Stimulated activated CD8-positive, alpha-beta memory T cell treated with anti-CD3 and anti-CD28 coated beads, Interleukin-15, amount 100 ng/mL, for 4 hours (primary cell): ENCODE measurements at places on chromosomes 4 and X.
A peak's percentile ranks its signal among the peaks of the same experiment; 100 is the strongest.

GRCh38 chr4:15781427-15782095, 3.4 kb downstream of the CD38 start:
- DNase-seq, result no peak

DNA sequence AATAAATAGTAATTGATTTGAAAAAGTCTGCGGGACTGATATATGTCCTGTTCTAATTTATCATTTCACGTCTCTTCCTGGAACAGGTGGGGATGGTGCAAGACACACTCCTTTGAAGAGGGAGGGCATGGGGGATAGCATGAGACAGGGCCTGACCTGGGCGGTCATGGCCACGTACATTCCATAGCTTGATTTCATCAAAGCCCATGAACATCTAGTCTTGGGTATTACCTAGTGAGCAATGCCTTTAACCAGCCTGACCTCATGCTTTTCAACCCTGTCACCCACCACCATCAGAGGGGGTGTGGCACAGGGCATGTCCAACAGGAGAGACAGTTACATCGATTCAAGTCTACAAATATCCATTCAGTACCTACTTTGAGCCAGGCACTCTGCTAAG, 52.3 kb upstream of the HOPX start:
- DNase-seq, result no peak

DNA sequence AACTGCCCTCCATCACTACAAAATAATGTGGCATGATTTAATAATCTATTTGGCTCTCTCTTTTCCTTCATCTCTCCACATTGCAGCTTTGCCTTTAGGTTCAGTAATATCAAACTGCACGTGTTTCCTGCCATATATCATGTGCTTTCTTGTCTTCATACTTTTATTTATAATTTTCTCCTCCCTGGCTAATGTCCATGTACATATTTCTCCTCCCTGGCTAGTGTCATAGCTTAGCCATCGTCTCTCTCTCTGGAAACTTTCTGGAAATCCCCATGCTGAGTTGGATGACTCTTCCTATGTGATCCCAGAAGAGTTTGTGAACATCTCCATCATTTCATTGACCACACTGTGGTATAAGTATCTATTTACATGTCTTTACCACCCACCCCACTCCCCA, 21.3 kb upstream of the PDGFC start:
- no peak for DNase-seq

DNA sequence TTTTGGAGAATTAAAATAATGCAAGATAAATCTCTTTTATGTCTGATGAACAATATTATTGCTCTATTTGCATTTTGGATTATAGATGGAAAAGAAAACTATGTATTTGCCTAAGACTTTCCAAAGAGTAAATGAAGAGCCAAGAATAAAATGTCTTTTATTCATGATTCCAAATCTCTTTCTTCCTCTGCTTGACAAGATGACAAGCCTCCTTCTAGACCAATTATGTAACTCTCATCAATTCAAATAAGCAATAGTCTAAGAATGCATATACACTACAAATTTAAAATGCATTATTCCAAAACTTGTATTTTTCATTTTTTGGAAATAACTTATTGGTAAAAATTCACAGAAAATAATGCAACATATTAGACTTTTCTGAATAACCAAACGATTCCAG, 377.3 kb downstream of the GASK1B start:
- no peak for DNase-seq

GRCh38 chrX:53435997-53436396, 1.8 kb upstream of the HSD17B10 start:
- peak; percentile 24 for DNase-seq

DNA sequence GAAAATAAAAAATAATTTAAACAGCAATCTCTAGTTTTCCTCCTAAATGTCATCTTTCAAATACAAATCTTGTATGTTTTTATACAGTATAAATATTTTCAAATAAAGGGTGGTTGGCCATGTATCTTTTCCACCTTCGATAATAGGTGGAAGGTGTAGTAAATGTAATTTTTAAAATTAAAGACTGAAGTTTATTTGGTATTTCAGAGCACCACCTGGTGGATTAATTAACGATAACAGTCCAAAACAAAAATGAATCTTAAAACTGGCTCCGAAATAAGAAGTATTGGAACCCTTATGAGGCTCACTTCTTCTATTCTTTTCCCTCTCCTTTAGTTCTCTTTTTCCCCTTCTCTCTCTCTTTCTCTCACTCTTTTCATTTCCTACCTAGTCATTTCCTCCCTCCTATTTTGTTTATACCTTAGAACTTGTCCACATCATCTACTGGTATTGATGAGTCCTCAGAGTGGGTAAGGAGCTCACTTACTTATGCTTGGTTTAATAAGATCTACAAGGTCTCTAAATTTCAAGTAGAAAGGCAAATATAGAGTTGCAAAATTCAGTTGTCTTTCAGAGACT, 82.9 kb upstream of the EXOC1L start:
- DNase-seq, result no peak

DNA sequence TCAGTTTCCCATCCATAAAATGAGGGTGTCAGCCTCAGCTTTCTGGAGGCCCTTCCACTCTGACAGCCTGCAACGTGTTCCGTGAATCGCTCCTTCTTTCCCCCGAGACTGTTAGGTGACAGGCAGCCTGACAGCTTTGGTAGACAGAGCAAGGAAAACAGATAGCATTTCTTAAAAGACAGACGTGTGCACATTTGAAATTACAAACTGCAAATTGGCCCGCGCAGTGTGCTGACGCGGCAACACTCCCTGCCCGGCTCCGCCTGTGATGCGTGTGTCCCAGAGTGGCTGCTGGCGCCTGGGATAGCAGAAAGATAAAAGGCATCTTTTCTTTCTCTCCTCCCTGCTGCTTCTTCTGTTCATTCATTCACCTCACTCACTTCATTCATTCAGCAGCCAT, 245.3 kb downstream of the AFAP1 start:
- no peak for DNase-seq

- no peak for DNase-seq
Observed at GRCh38 chrX:368811-369562, 17.7 kb downstream of the PPP2R3B start.

- DNase-seq, result no peak
Observed at GRCh38 chr4:62601737-62602136, 1401.6 kb downstream of the ADGRL3 start.

- no peak for DNase-seq
Observed at GRCh38 chr4:682490-683172, 6.3 kb downstream of the SLC49A3 start.

- DNase-seq, result no peak
Observed at GRCh38 chrX:55014897-55015299, 14.7 kb downstream of the APEX2 start.

DNA sequence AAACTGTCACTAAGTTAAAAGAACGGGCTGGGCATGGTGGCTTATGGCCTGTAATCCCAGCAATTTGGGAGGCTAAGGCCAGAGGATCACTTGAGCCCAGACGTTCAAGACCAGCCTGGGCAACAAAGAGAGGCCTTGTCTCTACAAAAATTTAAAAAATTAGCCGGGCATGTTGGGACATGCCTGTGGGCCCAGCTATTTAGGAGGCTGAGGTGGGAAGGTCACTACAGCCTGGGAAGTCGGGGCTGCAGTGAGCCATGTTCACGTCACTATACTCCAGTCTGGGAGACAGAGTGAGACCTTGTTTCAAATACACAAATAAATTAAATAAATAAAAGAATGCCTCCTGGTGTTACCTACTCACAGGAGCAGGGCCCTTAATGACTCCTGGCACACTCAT, 69.5 kb downstream of the APBB2 start:
- DNase-seq, result no peak

GRCh38 chr4:168713253-168713652, 216.4 kb downstream of the PALLD start:
- no peak for DNase-seq

- no peak for DNase-seq
Observed at GRCh38 chrX:148774276-148774675, 273.9 kb downstream of the AFF2 start.

- no peak for DNase-seq
Observed at GRCh38 chr4:156177941-156178340, 224.3 kb upstream of the CTSO start.

- DNase-seq, result no peak
Observed at GRCh38 chr4:6299875-6300274, 30.2 kb downstream of the WFS1 start.

- DNase-seq, result no peak
Observed at GRCh38 chr4:38109370-38109769, 149.2 kb downstream of the PTTG2 start.

DNA sequence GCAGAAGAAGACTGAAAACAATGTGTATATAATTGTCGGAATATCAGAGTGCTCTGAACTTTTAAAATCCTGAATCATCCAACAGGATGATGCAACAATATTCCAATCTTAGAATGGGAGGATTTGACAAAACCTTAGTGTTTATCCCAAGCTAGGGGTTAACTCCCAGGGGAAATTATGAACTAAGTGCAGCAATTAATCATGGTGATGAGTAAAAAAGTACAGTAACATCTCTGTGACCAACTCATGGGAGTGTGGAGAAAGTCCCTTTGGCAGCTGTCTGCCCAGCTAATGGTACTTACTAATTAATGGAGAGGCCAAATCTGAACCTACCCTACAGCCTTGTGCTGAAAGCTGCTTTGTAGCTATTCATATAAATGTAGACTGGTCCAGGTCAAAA, 257.6 kb upstream of the DDX53 start:
- DNase-seq, result no peak

DNA sequence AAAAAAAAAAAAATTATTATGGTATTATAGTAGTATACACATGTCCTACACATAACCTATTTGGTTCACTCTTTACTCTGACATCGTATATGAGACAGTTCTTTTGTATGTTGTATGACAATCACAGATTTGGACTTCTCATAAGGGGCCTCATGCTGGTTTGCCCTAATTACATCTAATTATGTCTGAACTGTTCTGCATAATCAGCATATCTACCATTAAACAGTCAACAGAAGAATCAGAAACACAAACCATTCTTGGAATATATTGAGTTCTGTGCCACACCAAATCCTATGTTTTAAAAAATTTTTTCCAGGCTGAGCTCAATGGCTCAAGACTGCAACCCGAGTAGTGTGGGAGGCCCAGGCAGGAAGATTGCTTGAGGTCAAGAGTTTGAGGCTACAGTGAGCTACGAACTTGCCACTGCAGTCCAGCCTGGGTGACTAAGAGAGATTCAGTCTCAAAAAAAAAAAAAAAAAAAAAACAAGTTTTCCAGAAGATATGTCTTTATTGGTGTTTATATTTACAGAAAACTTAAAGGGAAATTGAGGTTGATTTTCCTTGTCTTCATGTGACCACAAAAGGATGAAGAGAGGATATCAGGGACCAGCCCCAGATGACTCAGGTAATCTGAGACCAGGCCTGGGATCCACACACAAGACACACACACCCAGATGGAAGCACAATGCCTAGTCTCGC, 22.2 kb downstream of the TRIM61 start:
- DNase-seq, result no peak

DNA sequence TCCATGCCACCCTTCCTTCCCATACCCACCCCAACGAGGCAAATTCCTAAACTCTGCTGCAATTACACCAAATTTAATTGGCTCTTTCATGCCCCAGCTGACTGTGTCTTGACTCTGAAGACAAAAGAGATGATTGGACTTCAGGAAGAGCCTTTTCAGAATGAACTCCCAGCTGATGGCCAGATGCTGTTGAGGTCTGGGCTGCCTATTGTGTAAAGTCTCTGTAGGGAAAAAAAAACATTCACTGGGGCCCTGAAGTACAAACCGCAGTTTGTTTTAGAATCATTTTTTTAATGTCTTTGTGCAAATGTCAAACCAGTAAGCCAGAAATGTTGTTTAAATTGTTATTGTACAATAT, 174.8 kb downstream of the HHIP start:
- no peak for DNase-seq

GRCh38 chrX:7582191-7582590, 260.8 kb upstream of the VCX start:
- no peak for DNase-seq

- no peak for DNase-seq
Observed at GRCh38 chr4:106036848-106037247, 141.6 kb downstream of the NPNT start.

DNA sequence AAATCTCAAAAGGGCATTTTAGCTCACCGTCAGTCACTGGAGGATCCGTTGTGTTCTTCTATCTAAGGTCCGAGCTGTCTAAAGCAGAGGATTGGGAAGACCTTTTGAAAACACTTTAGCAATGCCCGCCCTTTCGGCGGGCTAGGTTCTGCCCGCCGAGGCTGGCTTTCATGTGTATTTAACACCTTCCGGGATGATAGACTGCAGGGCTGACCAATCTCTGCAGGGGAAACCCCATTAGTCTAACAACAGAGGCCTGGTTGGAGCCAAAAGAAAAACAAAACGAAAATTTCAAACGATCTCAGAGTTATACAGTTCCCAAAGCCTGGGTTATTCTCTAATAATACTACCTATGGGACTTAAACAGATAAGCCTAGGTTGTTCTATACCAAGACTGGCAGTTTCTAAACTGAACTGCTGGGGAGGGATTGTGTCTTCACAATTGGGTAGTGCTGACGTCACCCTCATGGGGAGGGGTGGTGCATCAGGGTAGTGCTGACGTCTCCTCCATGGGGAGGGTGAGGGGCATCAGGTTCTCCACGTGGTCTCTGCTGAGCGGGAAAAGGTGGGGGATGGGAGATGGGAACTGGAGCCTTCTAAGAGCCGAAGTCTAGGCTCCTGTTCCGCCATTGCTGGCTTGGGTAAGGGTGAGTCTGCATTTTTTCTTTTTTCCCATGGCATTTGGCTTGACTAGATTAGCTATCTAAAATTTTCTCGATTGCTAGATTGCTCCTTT, 14.8 kb upstream of the CUL4B start:
- no peak for DNase-seq

DNA sequence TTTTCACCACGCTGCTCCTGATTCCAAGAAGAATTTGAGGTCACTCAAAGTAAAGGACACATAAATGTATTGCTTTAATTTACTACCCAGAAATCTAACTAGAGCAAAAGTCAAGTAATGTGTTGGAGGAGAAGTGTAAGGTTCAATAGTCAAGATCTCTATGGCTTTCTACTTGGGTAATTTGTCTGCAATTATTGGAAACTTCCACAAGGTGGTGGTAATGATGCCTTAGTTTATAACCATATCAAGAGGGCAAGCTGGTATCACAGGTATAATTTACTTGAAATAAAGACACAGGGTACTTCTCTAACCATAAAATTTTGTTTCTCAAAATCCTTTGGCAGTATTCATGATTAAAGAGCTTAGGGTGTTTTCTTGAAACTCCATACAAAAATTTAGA, 10.2 kb upstream of the GRIA3 start:
- no peak for DNase-seq

DNA sequence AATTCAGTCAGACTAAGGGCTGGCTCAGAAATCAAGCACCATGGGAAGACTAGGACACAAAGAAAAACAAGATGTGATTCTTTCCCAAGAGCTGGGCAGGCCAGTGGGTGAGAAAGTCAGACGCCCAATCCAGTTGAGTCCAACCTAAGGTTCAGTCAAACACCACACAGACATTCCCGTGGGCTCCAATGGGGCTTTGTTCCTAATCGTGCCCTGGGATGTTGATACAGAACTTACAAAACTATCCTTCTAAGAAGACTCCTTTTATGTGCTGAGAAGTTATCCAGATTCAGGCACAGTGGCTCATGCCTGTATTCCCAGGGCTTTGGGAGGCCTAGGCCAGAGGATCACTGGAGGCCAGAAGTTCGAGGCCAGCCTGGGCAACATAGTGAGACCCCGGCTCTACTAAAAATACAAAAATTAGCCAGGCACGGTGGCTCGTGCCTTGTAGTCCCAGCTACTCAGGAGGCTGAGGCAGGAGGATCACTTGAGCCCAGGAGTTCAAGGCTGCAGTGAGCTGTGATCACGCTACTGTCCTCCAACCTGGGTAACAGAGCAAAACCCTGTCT, 3.7 kb downstream of the BLOC1S4 start:
- no peak for DNase-seq

- no peak for DNase-seq
Observed at GRCh38 chrX:101906136-101906796, 25.6 kb downstream of the ZMAT1 start.
